Stimulated activated CD4-positive, alpha-beta T cell treated with anti-CD3 and anti-CD28 coated beads, TNF-alpha, amount 100 ng/mL, for 1 hour (primary cell): ENCODE measurements at places on chromosomes 16 and 17.

DNA sequence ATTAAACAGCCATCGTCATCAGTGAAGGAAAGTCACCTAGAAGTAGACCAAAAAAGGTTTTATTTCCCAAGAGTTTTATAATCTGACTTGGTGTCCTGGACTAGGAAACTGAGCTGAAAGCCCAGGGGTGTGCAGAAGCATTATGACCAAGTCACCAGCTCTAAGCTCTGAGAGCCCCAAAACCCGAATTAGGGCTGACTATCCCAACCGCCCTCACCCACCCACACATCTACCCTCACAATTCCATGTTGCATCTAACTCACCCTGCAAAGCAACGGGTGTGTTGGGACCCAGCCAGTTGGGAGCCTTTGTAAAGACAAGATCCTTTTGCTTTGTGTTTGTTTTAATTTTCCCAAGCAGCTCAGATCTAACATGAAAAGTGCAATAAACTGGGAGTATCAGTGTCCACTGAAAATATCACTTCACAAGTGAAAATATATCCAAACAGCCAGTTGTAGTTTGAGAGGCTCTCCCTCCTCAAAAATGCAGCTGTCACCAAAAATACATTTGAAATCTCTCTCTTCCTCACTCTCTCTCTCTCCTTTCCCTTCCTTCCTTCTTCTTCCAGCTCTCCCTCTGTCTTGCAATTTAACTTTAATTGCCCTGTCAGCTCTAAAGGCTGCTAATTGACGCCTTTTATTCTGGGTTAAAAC lies 16.2 kb upstream of the NOG start:
- DNase-seq: no peak

DNA sequence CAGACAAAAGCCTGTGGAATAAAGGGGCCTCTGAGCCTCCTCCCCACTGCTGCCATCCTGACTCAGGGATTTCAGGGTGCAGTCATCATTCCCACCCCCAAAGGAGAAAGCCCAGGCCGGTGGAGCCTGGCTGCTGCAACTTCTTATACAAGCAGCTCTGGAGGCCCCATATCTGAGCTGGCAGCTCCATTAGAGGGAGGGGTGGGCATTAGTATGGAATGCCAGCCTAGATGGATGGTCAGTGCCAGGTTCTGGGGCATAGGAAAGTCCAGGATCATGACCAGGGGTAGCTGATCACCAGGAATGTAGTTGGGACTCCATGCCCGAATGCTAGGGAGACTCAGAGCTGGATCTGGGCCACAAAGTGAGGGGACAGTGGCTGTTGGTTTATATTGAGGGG lies 581.0 kb downstream of the KCNJ18 start:
- no peak for DNase-seq

DNA sequence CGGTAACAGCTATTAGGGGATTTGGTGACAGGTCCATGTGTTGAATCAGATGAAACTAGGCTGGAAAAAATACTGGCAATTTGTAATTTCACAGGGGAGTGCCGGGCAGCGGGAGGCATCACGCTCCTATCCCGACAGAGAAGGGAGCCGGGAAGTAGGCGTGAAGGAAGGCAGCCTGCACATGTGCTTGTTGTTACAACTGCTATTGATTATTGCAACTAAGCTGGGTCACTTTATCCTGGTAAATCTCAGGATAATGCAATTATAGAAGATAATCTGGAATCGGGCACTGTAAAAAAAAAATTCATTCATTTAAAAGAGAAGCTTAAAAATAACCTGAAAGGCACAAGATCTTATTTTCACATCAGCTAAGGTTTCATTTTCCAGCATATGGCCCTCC lies 180.6 kb downstream of the FOXL1 start:
- no peak for DNase-seq

GRCh38 chr16:21943571-21943970 lies 9.6 kb upstream of the UQCRC2 start:
- DNase-seq: no peak

GRCh38 chr17:19991252-19991885 lies 13.7 kb upstream of the AKAP10 start:
- no peak for DNase-seq

- no peak for DNase-seq
These were observed 82.1 kb downstream of the TIMM22 start for GRCh38 chr17:1078831-1079561.

GRCh38 chr16:51797669-51798259 lies 646.7 kb upstream of the SALL1 start:
- no peak for DNase-seq

DNA sequence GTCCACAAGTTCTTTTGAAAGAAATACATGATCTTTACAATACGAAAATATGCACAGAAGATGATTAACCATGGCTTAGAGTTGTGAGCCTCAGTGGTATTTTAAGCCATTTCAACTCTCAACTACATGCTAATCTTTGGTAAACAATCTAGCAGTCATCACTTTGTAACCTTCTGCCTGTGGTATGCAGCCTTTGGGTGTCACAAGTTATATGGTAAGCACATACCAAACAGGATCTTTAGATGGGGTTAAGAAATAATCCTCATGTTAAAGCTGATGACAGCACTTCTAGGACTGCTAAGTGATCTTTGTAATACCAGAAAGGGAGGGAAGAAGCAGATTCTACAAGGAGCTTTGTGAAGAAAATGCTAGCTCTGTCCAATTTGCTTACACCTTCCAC lies 74.3 kb downstream of the CA4 start:
- no peak for DNase-seq

GRCh38 chr16:83095941-83096692 lies 469.3 kb downstream of the CDH13 start:
- no peak for DNase-seq

- no peak for DNase-seq
These were observed 53.5 kb downstream of the C17orf58 start for GRCh38 chr17:67942810-67943209.

- DNase-seq: no peak
These were observed 77.4 kb downstream of the CDH13 start for GRCh38 chr16:82703871-82704768.

GRCh38 chr17:56114469-56114868 lies 38.8 kb upstream of the ANKFN1 start:
- DNase-seq: no peak

- DNase-seq: no peak
These were observed 36.9 kb downstream of the XYLT1 start for GRCh38 chr16:17433577-17434451.

DNA sequence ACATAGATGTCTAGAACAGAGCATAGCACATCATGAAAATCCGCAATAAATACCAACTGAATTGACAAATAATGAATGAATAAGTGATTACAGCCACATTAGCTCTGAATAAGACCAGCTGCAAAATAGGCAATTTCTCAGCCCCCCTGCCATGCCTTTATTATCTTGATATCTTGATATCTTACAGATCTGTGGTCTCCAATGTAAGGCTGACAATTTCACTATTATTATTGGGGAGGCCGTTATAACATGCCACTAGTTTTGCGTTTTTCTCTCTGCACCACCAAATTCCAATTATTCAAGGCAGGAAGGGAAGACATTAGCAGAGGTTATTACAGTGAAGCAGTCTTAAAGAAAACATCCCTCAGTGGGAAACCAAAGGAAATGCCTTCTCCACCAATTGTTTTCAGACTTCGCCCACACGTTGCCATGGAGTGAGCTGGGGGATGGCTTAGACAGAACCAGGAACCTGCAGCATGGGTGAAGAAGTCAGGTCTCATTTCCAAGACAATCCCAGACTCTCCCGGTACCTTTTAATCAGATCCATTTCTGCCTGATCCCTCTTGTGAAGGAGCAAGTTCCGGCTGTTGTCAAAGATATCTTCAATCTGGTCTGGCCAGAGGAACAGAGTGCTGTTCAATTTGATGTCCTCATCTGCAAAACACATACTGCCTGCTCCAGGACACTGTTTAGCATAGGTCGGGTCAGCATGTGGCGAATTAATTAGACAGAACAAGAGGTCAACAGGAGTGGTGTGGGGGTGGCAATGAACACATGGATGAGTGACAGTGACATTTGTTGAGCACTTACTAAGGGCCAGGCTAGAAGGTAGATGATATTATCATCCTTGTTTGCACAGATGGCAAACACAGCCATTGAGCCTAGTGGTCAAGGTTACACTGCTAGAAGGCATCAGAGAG lies 46.4 kb downstream of the DNAH3 start:
- DNase-seq: no peak

DNA sequence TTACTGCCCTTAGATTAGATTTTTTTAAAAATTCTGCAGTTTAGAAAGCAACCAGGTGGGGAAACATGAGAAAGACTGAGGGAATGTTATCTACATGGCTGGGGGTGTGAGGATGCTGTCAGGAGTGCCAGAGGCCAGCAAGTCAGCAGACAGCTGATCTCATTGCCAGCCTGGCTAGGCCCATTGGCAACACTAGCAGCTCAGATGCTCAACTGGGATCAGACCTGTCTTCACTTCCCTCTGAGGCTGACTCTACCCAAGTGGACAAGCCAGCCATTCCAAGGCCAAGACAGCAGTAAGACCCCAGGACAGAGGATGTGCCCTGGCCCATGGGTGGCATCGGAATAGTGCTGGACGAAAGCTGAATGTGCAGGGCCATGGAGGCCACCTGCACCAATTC lies 96.2 kb downstream of the TMEM132E start:
- DNase-seq: no peak

GRCh38 chr17:2883544-2884213 lies 87.4 kb downstream of the RAP1GAP2 start:
- no peak for DNase-seq

DNA sequence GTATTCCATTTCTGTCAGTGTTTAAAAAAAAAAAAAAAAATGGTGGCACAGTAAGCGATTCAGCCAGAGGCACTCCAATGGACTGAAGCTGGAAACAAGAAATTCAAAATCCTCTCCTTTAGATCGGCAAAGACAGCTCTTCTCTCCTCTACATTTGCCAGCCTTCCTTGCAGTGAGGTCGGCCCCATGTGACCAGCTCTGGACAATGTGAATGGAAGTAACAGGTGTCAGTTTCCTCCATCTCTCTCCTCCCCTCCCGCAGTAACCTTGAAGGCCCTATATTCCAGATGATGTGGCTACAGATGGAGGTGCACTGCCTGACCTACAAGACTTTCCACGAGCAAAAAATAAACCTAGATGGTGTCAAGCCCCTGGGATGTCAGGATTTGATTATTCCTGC lies 15.0 kb downstream of the CUEDC1 start:
- no peak for DNase-seq

DNA sequence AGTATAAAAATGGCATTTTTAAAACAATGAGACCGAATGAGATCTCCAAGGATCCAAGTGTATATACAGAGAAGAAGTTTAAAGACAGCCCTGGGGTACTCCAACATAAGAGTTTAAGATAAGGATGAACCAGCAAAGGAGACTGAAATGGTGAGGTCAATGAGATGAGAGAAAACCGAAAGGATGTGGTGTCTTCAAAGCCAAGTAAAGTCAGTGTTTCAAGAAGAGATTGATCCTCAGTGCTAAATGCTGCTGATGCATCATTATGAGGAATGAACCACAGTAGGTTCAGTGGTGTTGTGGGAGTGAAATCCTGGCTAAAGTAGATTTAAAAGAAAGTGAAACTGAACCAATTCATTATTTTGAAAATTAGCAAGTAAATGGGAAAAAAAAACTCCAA lies 38.1 kb upstream of the NLK start:
- no peak for DNase-seq

- no peak for DNase-seq
These were observed 5.2 kb downstream of the TBX4 start for GRCh38 chr17:61457226-61457983.

DNA sequence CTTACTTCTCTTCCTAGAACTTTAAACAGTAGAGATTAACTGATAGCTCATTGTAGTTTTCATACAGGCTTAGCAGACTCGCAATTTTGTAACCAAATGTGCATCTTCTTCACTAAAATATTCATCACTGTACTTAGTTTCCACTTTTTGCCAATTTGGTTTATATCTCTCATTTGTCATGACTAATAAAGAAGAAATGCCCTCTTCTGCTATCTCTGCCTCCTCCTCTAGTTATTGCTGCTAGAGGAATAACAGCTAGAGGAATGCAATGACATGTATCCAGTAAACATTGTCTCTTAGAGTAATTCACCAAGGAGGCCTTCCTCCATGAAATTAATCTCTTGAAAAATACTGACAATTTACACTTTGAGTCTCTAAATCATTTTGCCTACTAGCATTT lies 115.5 kb upstream of the COX10 start:
- no peak for DNase-seq

DNA sequence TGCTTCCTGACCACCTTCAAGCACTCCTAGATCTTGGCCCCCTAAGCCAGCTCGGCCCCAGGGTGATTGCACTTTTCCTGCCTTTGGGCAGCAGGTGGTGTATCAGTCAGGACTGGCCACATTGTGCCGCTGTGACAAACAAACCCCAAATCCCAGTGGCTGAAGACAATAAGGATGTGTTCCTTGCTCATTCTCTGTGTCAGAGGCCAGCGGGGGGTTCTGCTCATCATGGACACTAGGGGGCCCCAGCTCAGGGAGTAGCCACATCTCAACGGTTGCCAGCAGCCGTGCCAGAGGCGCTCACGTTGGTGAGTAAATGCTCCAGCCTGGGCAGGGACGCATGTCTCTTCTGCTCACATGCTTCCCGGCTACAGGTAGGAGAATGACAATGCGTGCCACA lies 60.4 kb downstream of the ZDHHC7 start:
- no peak for DNase-seq

DNA sequence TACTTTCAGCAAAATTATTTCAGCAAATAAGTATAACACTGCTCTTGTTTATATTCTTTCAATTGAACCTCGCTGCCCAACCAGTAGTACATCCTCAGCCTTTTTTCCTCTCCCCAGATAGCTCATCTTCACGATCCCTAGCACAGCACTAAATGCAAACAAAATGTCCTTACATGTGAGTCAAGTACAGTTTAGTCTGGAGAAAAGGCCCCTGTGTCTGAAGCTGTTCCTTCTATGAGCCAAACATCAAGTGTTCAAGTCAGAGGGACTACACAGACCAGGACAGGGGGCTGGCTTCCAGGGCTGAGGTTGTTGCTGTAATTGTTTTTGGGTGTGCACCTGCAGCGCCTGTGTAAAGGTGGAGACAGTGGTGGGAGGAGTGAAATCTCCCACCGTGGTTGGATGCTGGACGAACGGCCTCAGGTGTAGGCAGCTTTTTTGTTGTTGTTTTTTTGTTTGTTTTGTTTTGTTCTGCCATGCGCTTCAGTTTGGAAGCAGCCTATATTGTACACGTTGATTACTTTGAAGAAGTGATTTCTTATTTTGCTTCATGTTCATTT lies 147.1 kb downstream of the PRKCA start:
- no peak for DNase-seq

GRCh38 chr16:27706866-27707685 lies 157.1 kb downstream of the KATNIP start:
- DNase-seq: no peak

DNA sequence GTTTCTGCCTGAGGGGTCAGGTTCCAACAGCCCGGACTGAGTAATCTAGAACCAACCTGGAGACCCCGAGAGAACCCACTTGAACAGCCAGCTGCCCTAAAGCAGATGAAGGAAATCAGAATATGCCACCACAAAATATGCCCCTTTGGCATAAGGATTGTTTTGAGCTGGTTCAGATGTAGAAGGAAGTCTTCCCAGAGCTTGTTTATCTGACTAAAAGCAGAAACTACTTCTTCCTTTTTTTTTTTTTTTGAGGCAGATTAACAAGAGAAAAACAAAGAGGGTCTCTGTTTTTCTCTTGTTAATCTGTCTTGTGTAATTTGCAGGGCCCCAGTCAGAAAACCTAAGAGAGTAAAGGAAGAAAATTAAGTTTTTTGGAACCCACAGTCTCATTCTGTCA lies 53.0 kb downstream of the PECAM1 start:
- no peak for DNase-seq
